ENCODE measurements at places on chromosomes 3 and 15.

DNA sequence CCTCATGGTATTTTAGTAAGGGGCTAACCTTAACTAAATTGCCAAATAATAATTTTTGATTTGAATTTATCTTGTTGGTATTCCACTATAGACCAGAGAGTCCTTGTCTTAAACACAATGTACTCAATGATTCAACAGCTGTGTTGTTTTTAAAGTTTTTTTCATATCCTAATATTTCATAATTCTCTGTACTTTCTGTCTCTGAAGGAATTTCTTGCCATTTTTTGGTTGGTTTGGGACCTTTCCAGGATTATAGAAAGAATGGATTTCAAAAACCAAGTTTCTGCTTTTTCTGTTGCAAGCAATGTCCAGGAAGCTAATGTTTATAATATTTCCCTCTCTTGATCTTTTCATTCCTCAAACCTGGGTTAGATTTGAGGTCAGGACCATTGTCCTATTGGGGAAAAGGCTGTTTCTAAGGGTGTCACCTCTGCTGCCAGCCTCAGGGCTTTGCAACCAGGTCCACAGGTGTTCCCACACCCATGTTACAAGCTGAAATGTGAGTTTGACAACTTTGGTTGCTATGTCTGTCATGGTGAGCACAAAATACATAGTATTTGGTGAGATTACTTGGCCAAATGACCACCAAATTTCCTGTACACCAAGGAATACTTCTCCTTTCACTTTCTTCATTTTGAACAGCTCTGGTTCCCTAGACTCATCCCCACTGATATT lies 363.7 kb upstream of the RGMA start:
- no peak for DNase-seq

DNA sequence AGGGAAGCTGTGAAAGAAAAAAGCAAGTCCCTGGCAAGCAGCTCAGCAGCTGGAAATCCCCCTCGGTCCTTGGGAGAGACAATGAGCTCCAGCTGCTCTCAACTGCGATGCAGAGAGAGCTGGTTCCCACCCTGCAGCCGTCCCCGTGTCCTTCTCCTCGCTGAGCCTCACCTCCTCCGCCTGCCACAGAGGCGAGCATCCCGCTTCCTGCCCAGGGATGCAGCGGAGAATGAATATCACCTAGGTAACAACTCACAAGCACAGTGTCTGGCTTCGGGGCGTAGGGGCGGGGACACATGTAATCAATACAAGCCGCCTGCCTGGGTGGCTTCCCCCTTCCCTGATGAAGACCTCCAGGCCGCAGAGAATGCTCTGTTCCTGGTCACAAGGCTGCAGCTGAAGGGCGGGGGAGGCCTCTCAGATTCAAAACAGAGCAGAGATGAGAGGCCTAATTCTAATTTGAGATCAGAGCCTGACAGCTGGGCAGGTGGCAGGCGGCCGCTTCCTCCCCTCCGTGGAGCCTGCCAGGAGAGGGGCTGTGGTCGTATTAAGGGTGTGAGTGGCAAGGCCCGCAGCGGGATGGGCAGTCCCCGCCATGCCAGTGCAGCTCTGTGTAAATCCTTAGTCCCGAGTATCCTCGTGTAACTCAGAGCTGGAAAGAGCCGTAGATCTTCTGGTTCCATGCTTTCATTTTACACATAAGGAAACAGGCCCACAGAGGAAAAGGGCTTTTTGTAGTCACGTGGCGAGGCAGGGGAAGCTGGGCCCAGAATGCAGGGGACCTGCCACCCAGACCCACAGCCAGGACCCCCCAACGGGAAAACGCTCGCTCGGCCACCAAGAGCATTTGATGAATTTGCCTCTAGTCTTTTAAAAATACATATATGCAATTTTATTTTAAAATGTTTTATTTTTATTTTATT lies 24.3 kb downstream of the ZDHHC19 start:
- no peak for DNase-seq

- DNase-seq = no peak
Measured at GRCh38 chr15:101536875-101537405, 47.4 kb upstream of the PCSK6 start.

DNA sequence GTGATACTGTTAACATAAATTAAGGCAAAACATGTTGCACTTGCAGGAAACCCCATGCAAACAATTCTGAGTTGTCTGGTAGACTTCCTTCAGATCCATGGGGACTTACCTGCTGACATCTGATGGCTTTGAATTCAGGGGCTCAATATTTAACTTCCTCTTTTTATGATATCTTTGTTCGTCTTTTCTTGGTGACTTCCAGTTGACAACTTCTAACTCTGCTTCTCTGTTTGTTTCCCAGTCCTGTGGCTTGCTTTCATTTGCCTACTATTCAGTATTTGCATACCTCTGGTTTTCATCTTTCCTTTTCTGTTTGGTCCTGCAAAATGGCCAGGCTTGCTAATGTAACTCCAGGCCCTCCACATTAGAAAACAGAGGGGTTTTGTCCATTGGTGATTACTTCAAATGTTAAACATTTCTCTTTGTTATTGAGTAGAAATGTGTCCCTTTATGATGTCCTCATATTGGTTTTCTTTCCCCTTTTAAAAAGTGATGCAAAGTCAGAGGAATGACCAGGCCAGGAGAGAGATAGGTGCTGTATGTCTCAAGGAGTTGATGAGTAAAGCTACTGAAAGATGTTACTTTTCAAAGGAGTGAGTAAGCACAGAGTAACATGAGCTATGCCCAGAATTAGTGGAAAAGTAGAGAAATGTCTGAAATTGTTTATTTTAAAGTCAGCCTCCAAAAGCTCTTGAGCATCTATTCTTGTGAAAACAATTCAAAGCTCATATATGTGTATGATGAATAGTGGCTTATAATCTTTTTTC lies 335.9 kb downstream of the LPP start:
- DNase-seq = no peak

- no peak for DNase-seq
Measured at GRCh38 chr3:126125781-126126251, 41.9 kb upstream of the SLC41A3 start.

- DNase-seq = no peak
Measured at GRCh38 chr3:59803268-59803667, 753.4 kb upstream of the CFAP20DC start.

GRCh38 chr15:48963524-48964113 lies at the start of gene SHC4:
Gene SHC4, minus strand, starts transcription at chr15:48963919. Its CDS starts 904 bp downstream, at chr15:48963015.
- DNase-seq = no peak

DNA sequence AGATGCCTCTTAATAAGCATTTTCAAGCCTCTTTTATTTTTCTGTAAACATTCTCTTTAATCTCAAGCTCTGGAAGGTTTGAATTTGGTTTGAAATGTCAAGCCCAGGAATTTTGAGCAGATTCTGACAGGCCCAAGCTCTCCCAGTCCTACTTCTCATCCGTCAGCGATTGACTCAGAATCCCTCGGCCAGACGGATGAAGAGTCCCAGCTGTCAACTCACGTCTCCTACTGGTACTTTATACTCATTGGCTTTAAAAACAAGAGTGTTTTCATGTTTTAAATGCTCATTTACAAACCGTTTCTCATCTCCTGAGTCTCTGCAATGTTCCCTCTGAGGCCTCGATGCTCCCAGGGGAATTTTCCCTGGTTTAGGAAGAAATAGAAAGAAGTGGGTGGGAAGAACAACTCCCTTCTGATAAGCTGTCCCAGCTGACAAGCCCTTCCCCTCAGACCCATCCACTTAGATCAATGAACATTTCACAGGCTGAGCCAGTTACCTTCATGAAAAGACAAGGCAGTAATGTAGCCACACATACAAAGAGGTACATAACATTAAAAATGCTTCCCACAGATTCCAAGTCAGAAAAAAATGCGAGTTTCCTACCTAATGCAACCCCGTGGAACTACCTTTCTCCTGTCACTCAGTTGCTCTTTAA lies 478.2 kb upstream of the DPH6 start:
- no peak for DNase-seq

- DNase-seq = no peak
Measured at GRCh38 chr3:179264449-179264848, 13.5 kb upstream of the KCNMB3 start.
